Stimulated activated naive CD4-positive, alpha-beta T cell (primary cell): ENCODE measurements at places on chromosomes 1 and 21.

DNA sequence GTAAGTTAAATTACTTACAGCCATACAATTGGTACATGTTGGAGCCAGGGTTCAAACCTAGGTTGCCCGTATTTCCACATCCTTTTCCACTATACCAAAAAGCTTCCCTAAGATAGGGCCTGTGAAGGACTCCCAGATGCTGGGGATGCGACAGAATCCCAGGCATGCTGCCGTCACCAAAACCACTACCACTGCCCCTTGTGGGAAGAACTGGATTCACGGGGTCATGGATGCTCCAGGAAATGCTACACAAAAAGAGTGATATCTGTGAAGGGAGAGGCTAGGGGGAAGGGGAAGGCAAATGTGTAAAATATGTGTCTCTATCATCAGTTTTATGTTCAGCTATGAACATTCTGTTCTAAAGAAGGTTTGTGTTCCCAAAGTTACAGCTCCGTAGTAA lies 133.9 kb upstream of the IVNS1ABP start:
- DNase-seq = no peak

GRCh38 chr1:14103878-14104430 lies 404.0 kb downstream of the PRDM2 start:
- no peak for DNase-seq

DNA sequence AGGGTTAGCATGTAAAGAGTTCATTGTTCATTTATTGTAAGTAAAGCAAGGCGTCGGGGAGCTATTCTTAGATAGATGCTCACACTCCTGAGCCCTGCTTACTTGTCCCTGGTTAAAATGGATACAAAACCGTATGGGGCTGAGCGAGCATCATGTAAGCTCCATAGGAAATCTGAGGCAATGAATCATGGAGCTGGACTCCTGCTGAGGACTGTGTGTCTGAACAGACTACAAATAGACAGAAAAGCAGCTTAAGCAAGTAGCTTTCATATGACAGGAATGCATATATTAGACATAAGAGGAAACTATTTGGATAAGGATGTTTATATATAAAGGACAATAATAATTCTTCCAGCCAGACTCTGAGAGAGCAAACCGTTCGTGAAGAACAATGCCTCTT lies 604.9 kb upstream of the PTBP2 start:
- DNase-seq = no peak

DNA sequence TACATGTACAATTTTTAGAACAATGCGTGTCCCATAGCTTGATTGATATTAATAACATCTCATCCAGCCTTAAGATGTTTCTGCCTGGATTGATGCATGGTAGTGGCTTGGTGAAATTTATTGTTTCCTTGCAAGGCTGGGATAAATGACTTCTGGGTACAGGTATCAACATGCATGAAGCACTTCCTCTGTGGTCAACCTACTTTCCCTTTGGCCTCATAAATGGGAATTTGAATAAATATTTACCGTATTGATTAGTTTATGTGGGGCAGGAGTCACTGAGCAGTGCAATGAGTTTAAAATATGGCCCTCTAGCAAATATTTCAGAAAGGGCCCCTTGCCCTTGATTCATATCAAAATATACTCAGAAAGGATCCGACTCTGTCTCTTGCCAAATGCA lies 83.9 kb upstream of the KCNE2 start:
- no peak for DNase-seq

DNA sequence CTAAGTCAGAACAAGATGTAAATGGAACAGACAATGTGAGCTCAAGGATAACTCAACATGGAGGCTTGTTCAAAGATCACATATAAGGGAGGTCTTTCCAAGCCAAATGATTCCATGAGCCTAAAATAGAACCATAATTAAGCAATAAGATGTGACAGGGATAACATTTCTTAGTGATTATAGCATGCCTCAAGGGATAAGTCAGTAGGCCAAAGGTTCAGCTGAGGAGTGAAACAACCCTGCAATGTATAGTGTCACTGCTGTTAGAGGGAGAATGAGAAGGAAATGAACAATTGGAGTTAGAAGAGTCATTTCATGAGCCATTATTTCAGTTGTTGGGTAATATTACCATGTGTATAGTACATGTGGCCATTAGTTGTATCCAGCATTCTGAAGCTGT lies 25.0 kb downstream of the GORAB start:
- DNase-seq = no peak

GRCh38 chr1:198408716-198409115 lies 131.8 kb downstream of the ATP6V1G3 start:
- DNase-seq = no peak

GRCh38 chr1:217018648-217019047 lies 295.4 kb upstream of the ESRRG start:
- no peak for DNase-seq

DNA sequence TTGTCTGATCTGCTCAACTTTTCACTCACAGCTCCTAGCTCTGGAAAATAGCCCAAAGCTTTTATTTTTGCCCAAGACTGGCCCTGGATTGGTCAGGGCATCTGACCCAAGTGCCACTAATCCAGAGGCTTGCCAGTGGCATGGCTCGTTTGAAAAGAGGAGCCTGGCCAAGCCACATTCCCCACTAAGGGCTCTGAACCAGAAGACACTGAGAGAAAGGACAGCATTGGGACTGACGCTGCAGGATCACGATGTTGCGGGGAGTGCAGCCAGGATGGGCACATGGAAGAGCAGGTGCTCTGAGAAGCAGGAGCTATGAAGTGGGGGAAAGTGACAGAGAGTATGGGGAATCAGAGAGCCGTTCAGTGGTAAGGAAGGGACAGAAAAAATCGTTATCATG lies 44.9 kb upstream of the TSPAN2 start:
- DNase-seq = no peak

- DNase-seq = no peak
These were observed 238.4 kb upstream of the POU3F1 start for GRCh38 chr1:38284953-38285352.

DNA sequence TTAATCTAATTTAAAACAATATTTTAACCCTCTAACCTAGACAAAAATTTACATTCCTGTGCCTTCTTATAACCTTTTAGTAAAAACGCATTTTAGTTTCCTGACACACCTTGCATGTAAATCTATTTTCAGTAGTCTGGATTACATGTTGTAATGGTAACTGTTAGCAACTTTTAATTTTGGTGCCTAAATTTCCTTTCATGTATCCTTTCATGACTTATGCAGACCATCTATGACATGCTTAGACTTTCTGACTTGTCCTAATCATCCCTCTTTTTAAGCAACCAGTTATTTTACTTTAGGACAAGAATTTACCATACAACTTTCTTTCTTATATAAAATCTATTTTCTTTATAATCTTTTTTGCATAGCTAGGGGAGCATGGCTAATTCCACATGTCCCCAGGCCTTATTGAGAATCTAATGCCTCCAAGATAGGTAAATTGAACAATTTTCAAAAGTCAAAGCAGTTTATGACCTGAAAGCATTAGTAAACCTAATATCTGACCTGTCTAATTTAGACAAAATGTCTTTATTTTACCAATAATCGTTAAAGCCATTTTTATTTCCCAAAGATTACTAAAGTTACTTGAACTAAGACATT lies 57.5 kb upstream of the IL12RB2 start:
- DNase-seq = no peak

DNA sequence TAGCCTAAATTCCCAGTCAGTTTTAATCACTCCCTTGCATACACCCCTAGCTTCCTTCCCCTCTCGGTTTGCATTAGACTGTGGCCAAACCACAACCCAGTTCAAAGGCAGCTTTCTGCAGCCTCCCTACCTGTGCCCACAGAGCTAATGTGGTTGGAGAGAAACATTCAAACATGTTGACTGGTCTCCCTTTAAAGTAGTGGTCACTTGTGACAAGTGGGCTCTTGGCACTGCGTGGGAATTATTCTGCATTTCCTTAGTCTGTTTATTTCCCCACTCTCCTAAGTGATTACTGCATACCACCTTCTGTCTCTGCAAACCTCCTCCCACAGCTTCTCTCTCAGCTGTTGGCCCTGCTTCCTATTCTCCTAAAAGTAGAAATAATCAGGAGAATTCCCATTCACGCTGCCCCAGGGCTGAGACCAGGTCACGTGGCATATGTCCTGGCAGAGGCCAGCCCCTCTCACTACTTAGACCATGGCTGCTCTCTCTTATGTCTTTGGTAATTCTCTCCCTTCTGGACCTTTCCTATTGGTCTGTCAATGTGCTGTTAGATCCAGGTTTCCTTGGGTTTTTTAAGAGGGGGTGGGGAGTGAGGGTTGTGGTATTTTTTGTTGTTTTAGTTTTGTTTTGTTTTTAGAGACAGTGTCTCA lies 38.4 kb upstream of the CD101 start:
- DNase-seq = no peak

GRCh38 chr1:109649491-109649914 lies 6.4 kb upstream of the GSTM4 start:
- no peak for DNase-seq

DNA sequence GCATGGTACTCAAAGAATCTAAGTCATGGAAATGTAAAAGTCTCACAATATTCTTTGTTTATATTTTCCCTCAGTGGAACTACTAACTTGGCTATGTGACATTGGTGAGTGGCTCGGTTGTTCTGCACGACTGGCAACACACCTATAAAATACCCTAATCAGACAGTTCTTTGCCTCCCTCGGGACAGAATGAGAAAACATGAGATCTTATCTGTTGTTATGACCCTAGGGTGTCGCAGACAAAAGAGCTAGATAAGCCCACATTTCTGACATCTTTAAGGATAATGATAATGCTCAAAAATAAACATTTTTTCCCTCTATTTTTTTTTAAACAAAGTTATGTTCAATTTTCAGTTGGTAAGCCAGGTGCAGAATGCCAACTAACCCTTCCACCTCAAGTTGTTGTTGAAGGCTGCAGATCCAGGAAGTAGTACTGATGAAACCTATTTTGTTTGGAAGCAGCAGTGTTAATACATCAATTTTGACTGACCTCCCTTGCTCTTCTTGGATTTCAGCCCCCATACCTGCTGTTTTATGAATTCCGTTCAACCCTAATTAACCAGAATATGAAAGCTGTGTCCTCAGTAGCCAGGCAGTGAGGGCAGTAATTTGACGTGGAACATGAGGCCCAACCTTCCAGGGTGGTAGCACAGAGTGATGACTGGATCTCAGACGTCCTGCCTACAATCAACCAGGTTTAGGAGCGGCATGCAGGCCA lies 108.7 kb upstream of the DUSP10 start:
- DNase-seq = no peak

DNA sequence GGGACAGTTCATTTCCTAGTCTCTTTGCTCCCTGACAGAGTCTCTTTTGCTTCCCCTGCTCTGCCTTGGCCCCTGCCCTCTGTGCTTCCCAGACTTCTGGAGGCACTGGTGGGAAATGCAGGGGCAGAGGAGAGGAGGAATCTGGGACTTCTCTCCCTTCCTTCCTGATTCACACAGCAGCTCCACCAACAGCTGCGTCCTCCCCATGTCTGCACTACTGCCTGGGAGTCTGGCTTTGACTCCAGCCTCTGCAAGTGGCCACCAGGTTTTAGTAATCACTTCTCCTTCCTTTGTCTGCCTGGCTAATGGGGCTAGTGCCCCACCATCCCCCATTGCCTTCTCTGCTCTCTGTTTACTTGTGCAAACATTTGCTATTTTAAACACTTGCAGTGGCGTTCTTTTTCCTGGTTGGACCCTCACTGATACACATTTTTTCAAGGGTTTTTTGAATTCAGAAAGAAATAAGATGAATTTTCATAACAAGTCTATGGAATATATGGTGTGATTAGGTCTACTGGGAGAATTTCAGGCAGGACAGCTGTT lies 21.9 kb downstream of the FASLG start:
- no peak for DNase-seq

- DNase-seq = no peak
These were observed 102.7 kb upstream of the NGF start for GRCh38 chr1:115440733-115441132.

- no peak for DNase-seq
These were observed 52.6 kb downstream of the RPS6KC1 start for GRCh38 chr1:213103377-213104306.

GRCh38 chr1:49106445-49106844 lies 329.8 kb upstream of the BEND5 start:
- no peak for DNase-seq

DNA sequence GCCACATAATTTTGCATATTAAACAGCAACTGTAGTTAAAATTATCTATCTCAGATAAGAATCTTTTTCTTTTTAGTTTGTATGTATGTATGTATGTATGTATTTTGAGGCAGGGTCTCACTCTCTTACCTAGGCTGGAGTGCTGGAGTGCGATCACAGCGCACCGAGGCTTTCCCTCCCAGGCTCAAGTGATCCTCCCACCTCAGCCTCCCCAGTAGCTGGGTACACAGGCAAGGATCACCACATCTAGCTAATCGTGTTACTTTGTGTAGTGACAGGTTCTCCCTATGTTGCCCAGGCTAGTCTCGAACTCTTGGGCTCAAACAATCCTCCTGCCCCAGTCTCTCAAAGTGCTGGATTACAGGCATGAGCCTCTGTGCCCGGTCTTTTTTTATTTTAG lies 30.5 kb upstream of the PUM1 start:
- no peak for DNase-seq

DNA sequence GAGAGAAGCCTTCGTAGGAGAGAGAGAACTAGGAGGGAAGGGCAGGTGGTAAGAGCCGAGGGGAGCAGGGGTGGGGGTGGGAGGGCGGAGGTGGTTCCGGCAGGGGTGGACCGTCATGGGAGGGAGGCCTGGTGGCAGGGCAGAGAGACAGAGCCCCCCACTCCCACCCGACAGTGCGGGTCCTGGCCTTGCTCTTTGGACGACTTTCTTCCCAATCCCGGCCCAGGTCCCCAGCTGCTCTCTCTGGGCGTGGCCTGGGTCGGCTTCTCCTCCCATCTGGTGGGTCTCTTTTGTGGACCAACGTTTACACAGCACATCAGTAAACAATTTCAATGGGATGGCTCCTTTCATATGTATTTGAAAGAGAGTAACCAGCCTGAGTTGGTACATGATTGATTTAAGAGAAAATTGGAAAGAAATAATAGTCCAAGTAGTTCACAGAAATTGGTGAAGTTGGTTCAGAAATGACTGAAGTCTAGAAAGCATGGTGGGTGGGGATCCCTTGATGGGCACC lies 56.9 kb downstream of the LDLRAD2 start:
- DNase-seq = no peak

- no peak for DNase-seq
These were observed 9.6 kb downstream of the CAMK2N1 start for GRCh38 chr1:20476265-20477038.

DNA sequence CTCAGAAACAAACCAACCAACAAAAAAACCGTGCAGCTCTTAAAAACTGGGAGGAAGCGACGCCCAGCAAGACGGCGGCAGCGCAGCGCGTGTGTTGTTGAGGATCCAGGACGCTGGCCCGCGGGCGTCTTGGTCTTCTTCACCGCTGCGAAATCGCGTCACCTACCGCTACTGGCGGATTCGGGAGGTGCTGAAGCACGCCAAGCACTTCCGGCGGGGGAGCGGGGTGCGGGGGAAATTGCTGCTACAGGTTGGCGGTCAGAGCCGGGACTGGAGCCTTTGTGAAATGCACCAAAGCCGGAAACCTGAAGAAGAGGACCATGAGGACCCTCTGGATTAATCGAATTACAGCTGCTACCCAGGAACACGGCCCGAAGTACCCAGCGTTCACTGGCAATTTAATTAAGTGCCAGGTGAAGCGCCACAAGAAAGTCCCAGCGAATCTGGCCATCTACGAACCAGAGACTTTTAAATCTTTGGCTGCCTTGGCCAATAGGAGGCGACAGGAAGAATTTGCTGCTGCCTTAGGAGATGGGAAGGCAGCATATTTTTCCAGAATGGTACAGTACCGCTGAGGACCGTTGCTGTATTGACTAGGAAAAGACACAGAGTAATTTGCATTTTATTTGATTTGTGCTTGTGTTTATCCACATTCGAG lies 11.9 kb upstream of the RIPPLY3 start:
- peak; percentile 16 for DNase-seq
